ENCODE measurements at places on chromosomes 7 and 10. TPM values are rescaled to one million over a fixed set of nuclear protein-coding genes. Genes with fewer than 3 reads are reported as not detected.

The RASA4B gene
- total RNA-seq, result 26.0 TPM

The SERPINE1 gene
- total RNA-seq, result 1.3 TPM

- no peak for DNase-seq
Measured at GRCh38 chr7:84837405-84837804, 349.5 kb downstream of the SEMA3D start.

DNA sequence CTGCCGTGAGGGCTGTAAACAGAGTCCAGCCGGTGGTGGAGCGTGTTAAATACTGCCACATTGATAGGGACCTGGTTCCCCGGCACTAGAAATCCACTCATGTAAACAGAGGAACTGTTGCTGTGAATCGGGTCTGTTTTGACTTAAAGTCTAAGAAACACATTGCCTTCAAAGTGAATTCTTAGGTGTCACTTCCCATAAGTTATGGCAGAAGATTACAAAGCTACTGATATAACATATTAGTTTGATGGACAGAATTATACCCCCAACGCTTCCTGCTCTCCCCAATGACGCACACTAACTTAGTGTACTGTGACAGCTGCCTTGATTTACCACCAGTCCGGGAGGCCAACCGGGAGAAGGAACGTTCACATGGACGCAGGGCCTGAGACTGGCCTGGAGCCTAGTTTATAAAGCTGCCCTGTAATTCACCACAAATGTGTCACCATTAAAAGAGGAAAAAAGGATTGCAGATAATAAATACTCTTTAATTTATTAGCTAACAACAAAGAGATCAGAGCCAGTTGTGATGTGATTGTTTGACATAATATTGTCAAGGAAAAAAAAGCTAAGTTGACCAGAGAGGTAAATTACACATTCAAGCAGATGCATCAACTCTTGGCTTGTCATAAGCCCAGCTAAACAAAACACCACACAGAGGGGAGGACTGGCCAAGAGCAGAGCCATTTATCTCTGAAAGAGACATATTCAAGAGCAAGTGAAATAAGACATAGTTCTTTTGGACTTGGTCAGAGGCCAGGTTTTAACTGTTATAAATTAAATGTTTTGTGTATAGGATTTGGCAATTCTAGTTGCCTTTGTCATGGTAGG is 820.6 kb downstream of the LRMDA start:
- DNase-seq, result no peak

The ADAM12 gene
- 1.3 TPM for total RNA-seq

The GPR37 gene
- not detected for total RNA-seq

- DNase-seq, result no peak
Measured at GRCh38 chr7:750111-750905, 23.2 kb upstream of the PRKAR1B start.

- DNase-seq, result no peak
Measured at GRCh38 chr10:35129185-35129674, 2.6 kb downstream of the CREM start.

GRCh38 chr10:49174261-49174925 is 13.8 kb downstream of the TMEM273 start:
- DNase-seq, result no peak

The AGR3 gene
- total RNA-seq, result not detected

DNA sequence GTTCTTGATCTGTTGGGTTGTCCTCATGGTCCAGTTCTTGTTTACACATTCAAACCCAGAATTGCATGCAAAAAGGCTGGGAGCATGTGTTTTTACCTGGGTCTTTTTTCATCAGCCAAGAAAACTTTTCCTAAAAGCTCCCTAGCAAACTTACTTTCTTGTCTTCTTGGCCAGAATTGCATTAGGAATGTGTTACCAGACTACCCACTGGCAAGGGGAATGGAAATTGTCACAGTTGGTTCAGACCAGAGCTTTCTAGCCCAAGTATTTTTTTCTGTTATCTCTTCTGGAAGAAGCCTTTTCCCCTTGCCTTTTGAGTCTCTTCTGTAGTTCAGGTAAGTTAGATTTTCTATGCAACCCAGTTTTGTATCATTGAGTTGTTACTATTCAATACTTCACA is 77.5 kb downstream of the BMPR1A start:
- DNase-seq, result no peak

The ZEB1 gene
- 29.7 TPM for total RNA-seq

The PCLO gene
- total RNA-seq, result not detected

- DNase-seq, result no peak
Measured at GRCh38 chr10:123252779-123253178, 98.6 kb downstream of the BUB3 start.

GRCh38 chr7:139829025-139829774 is at the start of gene TBXAS1:
Gene TBXAS1, plus strand, starts transcription at chr7:139829264. Its CDS starts 127 bp downstream, at chr7:139829391.
- peak; percentile 15 for DNase-seq

The ASZ1 gene
- total RNA-seq, result not detected

The HOXA1 gene
- 0.25 TPM for total RNA-seq

The CALHM1 gene
- not detected for total RNA-seq

DNA sequence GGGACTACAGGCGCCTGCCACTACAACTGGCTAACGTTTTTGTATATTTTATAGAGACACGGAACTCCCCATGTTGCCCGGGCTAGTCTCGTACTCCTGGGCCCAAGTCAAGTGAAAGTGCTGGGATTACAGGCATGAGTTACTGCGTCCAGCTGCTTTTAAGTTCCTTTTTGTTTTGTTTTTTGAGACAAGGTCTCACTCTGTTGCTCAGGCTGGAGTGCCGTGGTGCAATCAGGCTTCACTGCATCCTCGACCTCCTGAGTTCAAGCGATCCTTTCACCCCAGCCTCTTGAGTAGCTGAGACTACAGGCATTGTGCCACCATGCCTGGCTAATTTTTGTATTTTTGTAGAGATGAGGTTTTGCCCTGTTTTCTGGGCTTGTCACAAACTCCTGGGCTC is 155.0 kb downstream of the GALNT17 start:
- DNase-seq, result no peak

The MET gene
- 0.16 TPM for total RNA-seq

- no peak for DNase-seq
Measured at GRCh38 chr7:2813350-2814185, 30.5 kb downstream of the GNA12 start.

DNA sequence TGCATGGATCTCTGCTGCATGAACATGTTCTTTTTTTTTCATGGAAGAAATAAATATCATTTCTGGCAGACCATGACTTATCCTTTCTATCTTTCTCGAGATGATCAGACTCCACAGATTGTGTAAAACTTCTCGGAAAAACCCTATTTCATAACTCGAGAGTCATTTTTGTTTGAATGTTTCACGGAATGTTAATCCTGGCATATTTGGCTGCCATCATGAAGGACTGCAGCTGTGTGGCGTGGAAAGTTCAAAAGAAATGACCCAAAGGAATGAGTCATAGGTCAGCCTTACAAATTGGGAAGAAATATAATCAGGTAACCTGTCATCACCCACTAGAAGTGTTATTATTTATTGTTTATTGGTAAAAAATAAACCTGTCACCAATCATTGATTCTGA is 566.8 kb downstream of the SDK1 start:
- DNase-seq, result no peak

- no peak for DNase-seq
Measured at GRCh38 chr10:78706256-78706655, 362.5 kb upstream of the ZMIZ1 start.

The PAX4 gene
- total RNA-seq, result not detected

The TRIM50 gene
- not detected for total RNA-seq

DNA sequence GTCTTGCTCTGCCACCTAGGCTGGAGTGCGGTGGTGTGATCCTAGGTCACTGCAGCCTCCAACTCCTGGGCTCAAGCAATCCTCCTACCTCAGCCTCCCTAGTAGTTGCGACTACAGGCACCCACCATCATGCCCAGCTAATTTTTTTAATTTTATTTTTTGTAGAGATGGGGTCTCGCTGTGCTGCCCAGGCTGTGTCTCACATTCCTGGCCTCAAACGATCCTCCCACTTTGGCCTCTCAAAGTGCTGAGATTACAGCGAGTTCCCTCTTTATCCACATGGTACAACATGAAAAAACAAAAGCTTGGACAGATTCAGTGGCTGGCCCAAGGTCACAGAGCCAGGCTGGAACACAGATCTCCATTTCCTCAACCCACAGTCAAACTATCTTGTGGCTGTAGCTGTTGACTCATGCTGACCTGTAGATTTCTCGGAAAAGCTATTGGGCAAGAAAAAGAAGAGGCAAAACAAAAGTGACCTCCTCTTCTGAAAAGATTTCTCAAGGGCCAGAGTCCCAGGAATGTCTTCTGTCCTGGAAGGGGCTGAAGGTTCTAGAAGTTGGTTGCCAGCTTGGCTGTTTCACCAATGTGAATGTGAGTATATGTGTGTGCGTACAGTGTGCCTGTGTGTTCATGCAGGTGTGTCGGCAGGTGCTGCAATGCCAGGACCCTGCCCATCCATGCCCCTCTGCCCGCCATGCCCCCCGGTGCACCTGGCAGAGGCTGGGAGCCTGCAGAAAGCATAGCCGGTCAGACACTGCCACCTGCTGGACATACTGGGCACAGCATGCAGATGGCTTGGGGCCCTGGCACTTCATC is 28.4 kb downstream of the TMEM130 start:
- peak; percentile 80 for DNase-seq

The GRID1 gene
- not detected for total RNA-seq

The SEC61G gene
- total RNA-seq, result 162 TPM

The CAPZA2 gene
- total RNA-seq, result 133 TPM

- no peak for DNase-seq
Measured at GRCh38 chr10:29039677-29040189, 249.1 kb upstream of the LYZL1 start.

The ATAD1 gene
- total RNA-seq, result 49.3 TPM

The NANOS1 gene
- not detected for total RNA-seq

The RTKN2 gene
- 1.4 TPM for total RNA-seq

GRCh38 chr10:125068406-125068805 is 92.0 kb downstream of the CTBP2 start:
- no peak for DNase-seq

DNA sequence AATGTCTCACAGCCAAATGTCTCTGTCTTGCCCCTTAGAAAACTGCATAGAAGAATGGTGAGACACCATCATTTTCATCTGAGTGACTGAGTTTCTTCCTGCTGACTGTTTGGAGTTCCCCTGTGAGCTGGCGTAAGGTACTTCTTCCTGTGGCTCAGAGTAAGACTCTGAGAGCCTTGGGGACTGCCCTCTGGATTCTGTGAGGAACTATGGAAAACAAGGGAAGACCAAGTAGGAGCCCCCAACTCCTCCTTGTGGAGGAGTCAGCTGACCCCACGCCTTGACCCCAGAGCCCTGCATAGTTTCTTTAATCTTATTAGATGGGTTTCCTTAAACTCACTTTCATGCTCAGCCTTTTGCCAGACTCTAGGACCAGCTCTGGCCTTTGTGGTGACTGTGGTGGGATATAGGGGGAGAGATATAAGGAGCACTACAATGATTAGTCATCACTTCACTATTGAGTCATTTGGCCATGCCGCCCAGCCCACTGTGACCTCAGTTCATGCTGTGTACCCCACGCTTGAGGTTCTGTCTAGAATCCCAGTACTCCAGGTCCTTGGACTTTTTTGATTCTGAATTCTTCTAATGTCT is 51.8 kb upstream of the FAM133B start:
- peak; percentile 87 for DNase-seq

GRCh38 chr7:133253519-133253875 is 619 bp downstream of the EXOC4 start:
- DNase-seq, result peak; percentile 17

The SCART1 gene
- 2.8 TPM for total RNA-seq

DNA sequence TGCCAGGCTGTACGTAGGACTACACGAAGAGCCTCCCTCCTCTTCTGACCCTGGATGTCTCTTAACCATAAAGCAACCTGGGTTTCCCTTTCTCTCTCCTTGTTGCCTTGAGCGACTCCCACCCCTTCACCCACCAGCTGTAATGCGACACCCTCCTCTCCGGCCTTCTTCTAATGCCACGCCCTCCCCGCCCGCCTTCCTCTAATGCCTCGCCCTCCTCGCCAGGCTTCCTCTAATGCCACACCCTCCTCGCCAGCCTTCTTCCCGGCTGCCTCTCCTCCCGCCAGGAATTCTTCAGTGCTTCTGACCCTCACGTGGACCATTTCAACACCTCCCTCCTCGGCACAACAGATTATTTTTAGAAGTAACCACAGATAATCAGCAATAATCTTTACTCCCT is 348.5 kb upstream of the SHH start:
- no peak for DNase-seq

- DNase-seq, result no peak
Measured at GRCh38 chr10:93154531-93154930, 80.8 kb downstream of the CYP26A1 start.

DNA sequence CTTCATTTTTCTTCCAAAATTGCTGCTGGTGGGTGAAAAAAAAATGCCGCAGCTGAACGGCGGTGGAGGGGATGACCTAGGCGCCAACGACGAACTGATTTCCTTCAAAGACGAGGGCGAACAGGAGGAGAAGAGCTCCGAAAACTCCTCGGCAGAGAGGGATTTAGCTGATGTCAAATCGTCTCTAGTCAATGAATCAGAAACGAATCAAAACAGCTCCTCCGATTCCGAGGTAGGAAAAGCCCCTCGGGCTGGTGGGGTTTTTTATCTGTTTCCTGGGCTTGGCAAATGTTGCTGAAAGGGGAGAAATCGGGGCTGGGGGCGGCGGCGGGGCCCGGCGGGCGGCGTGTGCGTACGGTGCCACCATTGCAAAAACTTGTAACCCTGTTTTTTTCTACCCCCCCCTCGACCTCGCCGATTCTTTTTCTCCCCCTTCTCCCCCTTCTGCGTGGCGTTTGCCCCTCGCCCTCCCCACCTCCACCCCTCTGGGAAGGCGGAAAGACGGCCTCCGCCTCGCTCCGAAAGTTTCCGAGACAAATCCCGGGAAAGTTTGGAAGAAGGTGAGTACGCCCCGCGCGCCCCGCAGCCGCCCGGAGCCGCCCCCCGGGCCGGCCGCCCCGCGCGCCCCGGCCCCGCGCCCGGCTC is 789 bp downstream of the TCF7L2 start:
- DNase-seq, result peak; percentile 43

DNA sequence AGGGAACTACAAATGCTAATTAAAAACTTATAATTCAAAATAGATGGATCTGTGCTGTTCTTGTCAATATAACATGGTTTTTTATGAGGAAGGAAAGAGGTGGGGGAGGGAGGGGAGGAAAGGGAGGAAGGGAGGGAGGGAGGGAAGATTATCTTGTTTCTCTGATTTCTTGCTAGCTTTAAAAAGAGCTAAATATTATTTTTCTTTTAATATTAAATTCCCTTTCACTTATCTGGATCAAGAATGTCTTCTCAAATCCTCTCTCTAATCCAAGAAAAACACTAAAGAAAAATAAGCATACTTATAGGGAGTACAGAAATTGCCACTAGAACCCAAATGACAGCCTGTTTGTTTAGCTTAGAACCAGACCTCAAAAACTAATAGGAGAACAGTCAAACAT is 55.2 kb downstream of the LRRN3 start:
- no peak for DNase-seq

The FAM3C gene
- total RNA-seq, result 18.6 TPM

Data from activated CD8-positive, alpha-beta T cell treated with anti-CD3 and anti-CD28 coated beads for 36 hours (primary cell).